ENCODE measurements at places on chromosomes 1 and 21. TPM values are rescaled to one million over a fixed set of nuclear protein-coding genes. Genes with fewer than 3 reads are reported as not detected.
A peak's percentile ranks its signal among the peaks of the same experiment; 100 is the strongest.

DNA sequence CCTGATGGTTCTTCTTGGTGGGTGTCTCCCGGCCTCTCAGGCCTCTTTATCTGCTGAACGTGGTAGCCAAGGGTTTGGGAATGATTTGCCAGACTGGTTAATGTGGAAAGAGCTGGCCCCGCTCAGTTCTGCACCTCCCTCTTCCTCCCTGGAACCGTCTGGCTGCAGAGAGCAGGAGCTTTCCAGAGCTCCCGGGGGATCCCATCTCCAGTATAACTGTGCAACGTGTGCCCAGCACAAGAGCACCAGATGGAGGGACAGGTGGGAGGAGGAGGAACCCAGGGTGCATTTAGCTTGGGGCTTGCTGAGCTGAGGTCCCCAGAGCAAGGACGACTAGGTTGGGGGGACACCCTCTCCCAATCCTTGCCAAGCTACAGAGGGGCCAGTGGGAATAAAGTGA is 5.0 kb downstream of the TFF1 start:
- no peak overlapping the region for H3K27ac ChIP-seq
- H3K36me3 ChIP-seq, result no peaks in the 10 kb centered on the region
- H3K4me3 ChIP-seq, result no peak overlapping the region
- H3K4me1 ChIP-seq, result no peaks in the 10 kb centered on the region

GRCh38 chr1:87866416-87866815 is 537.7 kb downstream of the LMO4 start:
- peaks cover 4% of the 10 kb centered on the region for H3K4me1 ChIP-seq
- DNase-seq, result no peak
- H3K4me3 ChIP-seq, result no peak overlapping the region
- H3K36me3 ChIP-seq, result no peaks in the 10 kb centered on the region

DNA sequence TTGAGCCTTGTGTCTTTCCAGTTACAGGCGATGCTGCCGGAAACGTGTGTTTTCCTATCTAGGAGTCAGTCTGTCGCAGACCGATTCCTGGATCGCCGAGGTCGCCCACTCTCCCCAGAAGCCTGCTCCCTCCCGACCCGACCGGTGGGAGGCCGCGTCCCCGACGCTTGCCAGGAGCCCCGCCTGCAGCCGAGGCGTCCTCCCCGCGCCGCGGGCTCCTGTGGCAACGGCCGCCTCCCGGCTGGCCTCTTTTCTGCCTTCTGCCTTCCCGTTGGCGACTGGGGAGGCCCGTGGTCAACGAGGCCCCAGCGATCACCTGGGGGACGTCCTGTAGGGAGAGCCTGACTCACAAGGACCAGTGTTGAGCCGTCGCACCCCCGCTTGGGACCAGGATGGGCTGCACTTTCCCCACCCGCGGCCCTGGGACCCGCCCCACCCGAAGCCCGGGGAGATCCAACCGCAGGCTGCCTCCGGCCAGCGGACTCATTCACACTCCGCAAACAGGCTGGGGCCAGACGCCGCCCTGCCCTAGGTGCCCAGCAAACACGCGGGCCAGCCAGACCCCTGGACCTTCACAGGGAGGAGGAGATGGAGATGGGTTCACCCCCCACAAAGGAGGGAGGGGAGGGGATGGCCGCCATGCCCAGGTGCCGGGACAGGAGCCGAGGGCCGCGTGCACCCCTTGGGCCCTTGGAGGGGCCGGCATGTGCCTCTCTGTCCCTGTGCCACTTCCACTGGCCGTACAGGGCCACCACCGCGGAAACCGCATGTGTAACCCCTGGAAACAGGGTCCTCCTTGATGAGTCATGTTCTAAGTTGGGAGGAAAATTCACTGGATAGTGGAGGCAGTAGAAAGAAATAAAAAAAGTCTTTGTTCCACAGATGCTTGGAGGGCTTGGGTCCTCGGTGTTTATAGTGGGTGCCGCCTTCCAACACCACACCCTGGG is 7.2 kb upstream of the COL6A1 start:
- peaks cover 11% of the 10 kb centered on the region for H3K4me1 ChIP-seq
- no peak overlapping the region for H3K27ac ChIP-seq
- peak; percentile 35 for DNase-seq
- H3K27me3 ChIP-seq, result peaks cover 28% of the 10 kb centered on the region
- no peaks in the 10 kb centered on the region for H3K36me3 ChIP-seq

GRCh38 chr1:33146003-33146402 is 35.8 kb downstream of the TRIM62 start:
- no peak overlapping the region for H3K27ac ChIP-seq
- H3K27me3 ChIP-seq, result no peaks in the 10 kb centered on the region
- H3K4me1 ChIP-seq, result peaks cover 4% of the 10 kb centered on the region
- H3K36me3 ChIP-seq, result peaks cover 2% of the 10 kb centered on the region
- H3K4me3 ChIP-seq, result no peak overlapping the region

The KIRREL1 gene
- total RNA-seq, result not detected

The PODN gene
- total RNA-seq, result not detected

The CR1 gene
- not detected for total RNA-seq

The MRAP gene
- total RNA-seq, result not detected

DNA sequence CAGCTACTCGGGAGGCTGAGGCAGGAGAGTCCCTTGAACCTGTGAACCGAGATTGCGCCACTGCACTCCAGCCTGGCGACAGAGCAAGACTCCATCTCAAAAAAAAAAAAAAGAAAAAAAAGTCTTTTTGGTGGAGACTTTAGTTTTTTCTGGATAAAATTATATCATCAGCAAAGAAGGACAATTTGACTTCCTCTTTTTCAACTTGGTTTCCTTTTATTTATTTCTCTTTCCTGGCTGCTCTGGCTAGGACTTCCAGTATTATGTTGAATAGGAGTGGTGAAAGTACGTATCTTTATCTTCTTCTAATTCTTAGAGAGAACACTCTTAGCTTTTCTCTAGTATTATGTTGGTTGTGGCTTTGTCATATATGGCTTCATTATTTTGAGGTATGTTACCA is 130.8 kb downstream of the PCBP3 start:
- no peak for DNase-seq
- H3K27ac ChIP-seq, result no peak overlapping the region
- H3K36me3 ChIP-seq, result no peaks in the 10 kb centered on the region
- H3K27me3 ChIP-seq, result peaks cover 2% of the 10 kb centered on the region
- peaks cover 9% of the 10 kb centered on the region for H3K4me1 ChIP-seq

GRCh38 chr1:116483481-116484309 is 87.1 kb downstream of the CD58 start:
- H3K27ac ChIP-seq, result no peak overlapping the region
- no peak overlapping the region for H3K4me3 ChIP-seq
- no peaks in the 10 kb centered on the region for H3K4me1 ChIP-seq

The FNDC7 gene
- not detected for total RNA-seq

The NUP210L gene
- 0.12 TPM for total RNA-seq

The AADACL3 gene
- total RNA-seq, result not detected

GRCh38 chr1:209545423-209545822 is 38.1 kb upstream of the CAMK1G start:
- H3K36me3 ChIP-seq, result no peaks in the 10 kb centered on the region
- no peak overlapping the region for H3K27ac ChIP-seq
- no peaks in the 10 kb centered on the region for H3K4me1 ChIP-seq

GRCh38 chr1:1132042-1132950 is 16.4 kb upstream of the C1orf159 start:
- no peaks in the 10 kb centered on the region for H3K27me3 ChIP-seq
- no peak overlapping the region for H3K27ac ChIP-seq
- H3K4me3 ChIP-seq, result no peak overlapping the region

- no peaks in the 10 kb centered on the region for H3K36me3 ChIP-seq
- DNase-seq, result no peak
- H3K4me1 ChIP-seq, result no peaks in the 10 kb centered on the region
Measured at GRCh38 chr1:7346600-7347570, 424.2 kb upstream of the VAMP3 start.

The PLPPR4 gene
- not detected for total RNA-seq

- no peak overlapping the region for H3K27ac ChIP-seq
- no peaks in the 10 kb centered on the region for H3K27me3 ChIP-seq
- peaks cover 19% of the 10 kb centered on the region for H3K36me3 ChIP-seq
- DNase-seq, result peak; percentile 10
- no peaks in the 10 kb centered on the region for H3K4me1 ChIP-seq
- H3K4me3 ChIP-seq, result no peak overlapping the region
Measured at GRCh38 chr21:29499734-29500343, 201.1 kb downstream of the BACH1 start.

All from activated CD4-positive, alpha-beta memory T cell treated with anti-CD3 and anti-CD28 coated beads for 36 hours (primary cell).